ENCODE measurements at places on chromosomes 6 and 20. TPM values are rescaled to one million over a fixed set of nuclear protein-coding genes. Genes with fewer than 3 reads are reported as not detected.

- DNase-seq = no peak
Observed at GRCh38 chr20:25117990-25118389, 36.0 kb upstream of the VSX1 start.

Gene TMEM74B
- 5.1 TPM for total RNA-seq

DNA sequence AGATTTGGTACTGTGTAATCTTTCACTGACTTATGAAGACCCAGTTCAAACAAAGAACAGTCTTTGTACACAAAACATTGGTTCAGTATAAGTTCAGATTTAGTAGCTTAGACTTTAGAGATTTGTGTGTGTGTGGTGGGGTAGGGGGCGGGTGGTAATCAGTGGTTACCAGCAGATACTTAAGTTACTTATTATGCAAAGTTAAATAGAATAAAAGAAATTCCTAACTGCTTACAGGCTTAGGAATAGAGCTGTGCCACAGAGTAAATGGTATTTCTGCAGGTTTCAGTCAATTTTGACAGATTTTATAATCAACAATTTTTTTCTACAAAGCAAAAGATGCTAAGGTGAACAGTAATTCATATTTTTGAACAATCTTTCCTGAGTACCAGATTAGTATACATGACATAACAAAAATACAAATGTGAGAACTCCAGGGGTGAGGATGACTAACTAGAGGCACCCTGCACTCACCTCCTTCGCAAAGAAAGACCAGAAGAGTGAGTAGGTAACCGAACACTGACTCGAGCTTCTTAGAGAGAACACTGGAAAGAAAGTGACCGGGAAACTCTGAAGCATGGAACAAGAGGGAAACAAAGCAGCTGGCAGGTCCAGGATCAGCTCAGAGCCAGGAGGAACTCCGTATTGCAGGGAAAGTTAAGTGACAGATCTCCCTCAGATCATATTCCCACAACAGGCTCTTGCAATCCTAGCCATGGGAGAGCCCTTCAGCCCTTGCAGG, 560.6 kb downstream of the COL12A1 start:
- no peak for DNase-seq

Gene TFAP2C
- 0.07 TPM for total RNA-seq

DNA sequence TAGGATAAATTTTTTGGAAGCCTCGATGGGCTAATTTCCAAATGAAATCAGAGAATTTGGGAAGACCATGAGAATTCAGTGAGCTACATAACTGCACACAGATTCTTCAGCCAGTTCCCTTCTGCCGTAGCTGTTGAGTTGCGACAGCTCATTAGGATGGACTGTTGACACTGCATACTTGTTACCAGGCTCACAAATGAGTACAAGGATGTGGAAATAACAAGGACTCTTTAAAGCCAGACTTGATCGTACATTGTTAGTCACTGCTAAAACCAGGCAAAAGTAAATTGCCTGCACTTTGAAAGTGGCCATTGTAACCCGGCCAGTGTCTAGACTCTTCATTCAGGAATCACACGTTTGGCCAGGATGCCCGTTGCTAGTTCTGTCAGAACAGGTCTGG, 37.0 kb downstream of the NDUFAF5 start:
- DNase-seq = no peak

DNA sequence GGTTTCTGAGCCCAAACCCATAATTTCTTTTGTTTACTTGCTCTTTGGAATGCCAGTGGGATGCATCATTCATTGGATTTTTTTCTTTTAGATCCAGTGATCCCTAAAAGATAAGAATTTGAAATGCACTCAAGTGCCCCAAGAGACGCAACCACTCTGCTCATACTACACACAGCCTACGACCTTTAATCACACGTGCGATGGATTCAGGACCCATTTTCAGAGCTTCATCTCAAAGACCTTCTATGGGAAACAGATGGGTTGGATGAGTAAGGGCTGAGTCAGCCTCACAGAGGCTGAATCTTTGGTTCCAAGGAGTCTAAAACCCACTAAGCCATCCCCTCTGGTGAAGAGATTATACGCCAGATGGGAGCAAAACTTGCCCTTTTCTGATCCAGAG, 265.5 kb upstream of the EXOC2 start:
- no peak for DNase-seq

DNA sequence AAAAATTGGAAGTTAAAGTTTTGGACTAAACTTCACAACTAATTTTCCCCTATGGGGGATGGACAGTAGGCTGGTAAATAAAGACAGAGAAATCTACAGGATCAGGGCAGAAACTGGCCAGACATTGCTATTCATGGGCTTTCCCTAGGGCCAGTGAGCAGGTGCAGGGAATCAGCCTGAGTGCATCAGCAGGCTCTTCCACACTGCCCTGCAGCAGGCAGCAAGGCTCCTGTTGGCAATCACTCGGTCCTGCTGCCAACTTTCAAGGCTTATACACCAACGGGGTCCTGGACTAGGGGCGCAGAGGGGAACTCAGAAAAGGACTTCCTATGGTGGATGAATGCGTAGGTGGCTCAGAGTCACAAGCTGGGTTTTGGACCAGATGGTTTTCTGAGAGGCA, 59.8 kb upstream of the NHSL1 start:
- DNase-seq = no peak

GRCh38 chr20:10167594-10167993, 51.0 kb upstream of the SNAP25 start:
- DNase-seq = no peak

Gene SLC17A4
- total RNA-seq = not detected

Measured in heart right ventricle (tissue), 16 donors.